Cerebellar nuclear complex (tissue), 1 donor: ENCODE measurements at places on chromosomes 2 and 18.

- no peak for DNase-seq
Measured at GRCh38 chr2:134676960-134677359, 41.8 kb downstream of the TMEM163 start.

DNA sequence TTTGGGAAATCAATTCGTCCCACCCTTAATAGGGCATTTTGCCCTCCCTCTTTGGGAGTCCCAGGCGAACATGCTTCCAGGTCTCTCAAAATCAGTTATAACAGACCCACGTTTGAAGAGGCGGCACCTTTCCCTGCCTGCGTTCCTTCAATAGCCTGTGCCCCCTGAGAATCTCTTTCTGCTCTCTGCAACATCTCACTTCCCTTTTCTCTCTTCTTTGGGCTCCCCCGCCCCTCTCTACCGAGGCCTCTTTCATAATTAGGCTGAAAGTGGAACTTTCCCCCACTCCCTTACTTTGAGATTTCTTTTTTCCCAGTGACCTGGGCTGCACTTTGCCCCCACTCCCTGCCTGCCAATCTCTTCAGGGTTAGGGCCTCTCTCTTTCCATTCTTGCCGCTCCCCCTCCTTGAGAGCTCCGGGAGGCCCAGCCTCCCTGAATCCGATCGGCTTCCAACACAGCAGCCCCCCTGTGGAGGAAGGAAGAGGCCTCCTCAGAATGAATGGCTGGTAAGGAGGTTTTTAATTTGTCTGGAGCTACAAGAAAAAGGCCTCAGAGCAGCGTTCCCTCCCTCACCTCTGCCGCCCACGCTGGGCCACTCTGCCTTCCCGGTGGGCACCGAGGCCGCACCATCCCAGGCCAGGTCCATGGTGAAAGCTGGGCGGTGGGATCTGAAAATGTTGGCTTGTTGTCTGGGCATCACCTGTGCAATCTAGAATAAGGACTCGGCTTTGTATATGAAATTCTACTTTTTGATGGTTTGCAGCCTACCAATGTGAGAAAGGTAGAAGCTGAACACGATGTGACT lies 162.6 kb upstream of the SIX3 start:
- no peak for DNase-seq

- no peak for DNase-seq
Measured at GRCh38 chr18:23870676-23871380, 143.7 kb upstream of the TTC39C start.

DNA sequence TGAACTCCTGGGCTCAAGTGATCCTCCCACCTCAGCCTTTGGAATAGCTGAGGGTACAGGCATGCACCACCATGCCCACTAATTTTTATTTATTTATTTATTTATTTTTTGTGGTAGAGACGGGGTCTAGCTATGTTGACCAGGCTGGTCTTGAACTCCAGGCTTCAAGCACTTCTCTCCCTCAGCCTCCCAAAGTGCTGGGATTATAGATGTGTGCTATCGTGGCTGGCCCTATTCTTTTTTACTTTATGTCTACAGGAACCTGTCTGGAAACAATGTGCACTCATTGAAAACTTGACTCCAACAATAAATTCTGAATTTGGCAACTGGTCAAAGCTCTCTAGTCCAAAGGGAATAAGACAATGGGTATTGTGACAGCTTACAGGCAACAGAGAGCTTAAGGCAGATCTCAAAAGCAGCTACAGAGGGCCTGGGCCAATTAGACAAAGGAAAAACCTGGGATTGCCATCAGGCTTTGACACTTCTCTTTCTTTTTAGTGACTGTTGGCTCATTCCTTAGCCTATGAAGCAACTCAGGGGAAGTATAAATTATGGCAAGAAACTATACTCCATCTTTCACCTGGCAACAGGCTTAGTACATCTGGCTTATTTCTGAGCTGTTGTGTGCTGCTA lies 55.1 kb upstream of the RAPGEF4 start:
- no peak for DNase-seq

- no peak for DNase-seq
Measured at GRCh38 chr2:119049968-119050704, 108.1 kb downstream of the MARCO start.

GRCh38 chr2:2022941-2023586 lies 278.7 kb upstream of the PXDN start:
- DNase-seq = no peak
